ENCODE measurements at places on chromosomes 3 and 15.
A peak's percentile ranks its signal among the peaks of the same experiment; 100 is the strongest.

GRCh38 chr3:72830452-72831223, 17.6 kb downstream of the SHQ1 start:
- no peak for DNase-seq

DNA sequence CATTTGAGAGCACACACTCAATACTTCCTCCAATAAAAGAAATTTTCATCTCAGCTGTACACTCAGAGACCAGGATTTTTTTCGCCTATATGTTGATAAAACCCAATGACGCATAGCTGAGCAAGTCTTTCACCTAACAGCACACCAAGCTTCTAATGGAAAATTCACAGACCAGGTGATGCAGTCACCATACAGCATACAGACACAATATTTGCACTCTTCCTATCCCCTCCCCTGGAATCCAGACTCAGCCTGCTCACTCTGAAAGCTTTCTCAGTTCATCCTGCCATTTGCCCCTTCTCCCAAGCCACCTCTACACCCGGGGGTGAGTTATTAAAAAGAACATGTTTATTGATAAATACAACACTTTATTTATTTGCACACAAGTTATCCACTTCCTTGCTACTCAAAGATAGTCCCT, 1.7 kb downstream of the TBC1D5 start:
- no peak for DNase-seq

DNA sequence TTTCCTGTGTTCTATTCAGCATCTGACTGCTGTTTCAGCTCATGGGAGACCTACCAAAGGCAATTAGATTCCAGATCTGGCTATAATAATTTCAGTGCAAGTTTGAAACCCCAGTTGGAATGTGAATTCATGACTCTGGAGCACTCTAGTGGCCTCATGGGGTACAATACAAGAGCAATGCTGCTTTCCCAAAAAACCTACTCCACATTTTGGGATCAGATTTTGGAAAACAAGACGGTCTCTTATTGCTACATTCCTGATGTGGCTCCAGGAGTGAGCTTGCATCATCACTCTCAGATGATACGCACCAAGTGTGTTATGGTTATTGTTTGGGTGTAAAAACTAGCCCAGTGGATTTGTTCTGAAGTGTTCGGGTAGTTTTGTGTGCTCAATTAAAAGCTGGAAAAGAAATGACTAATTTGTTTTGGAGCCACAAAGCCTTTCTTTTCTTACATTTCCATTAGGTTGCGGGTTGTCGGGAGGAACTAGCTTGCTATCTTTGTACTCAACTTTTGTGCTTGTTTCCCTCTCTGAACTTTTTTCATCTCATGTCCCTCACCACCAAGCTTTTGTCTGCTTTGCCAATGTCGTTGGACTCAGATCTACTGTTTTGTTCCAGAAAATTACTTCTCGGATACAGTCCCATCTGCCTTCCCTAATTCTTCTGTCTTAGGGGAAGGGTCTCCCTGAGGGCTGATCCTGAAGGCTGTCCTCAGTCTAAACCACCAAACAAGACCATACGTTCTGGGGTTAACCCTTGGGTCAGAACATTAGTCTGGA, 272.1 kb downstream of the BBX start:
- DNase-seq, result no peak

- DNase-seq, result no peak
Measured at GRCh38 chr15:67771189-67771800, 54.0 kb upstream of the SKOR1 start.

DNA sequence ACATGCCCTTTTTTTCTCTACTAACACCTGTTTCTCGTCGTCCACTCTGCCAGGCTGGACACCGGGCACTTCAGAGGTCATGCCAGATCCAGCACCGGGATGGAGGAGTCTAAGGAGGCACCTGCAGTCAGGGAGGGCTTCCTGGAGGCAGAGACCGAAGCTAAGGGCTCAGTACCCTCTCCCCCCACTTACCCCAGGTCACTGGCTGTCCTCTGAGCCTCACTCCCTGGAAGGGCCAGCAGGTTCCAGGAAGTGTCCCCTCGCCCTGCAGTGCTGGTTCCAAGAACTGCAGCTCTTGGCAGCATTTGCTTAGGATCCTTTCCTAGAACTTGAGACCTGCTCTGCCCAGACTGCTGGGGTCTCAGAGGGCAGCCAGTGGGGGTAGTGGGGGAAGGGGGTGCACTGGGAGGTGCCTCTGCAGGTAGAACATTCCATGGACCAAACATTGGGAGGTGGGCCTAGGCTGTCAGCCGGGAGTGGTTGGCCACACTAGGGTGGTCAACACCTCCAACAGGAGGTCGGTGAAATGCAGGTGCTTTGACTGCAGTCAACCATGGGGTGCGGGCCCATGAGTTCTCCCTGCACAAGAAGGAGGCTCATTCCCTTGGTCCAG, 11.3 kb downstream of the CISH start:
- no peak for DNase-seq

- DNase-seq, result no peak
Measured at GRCh38 chr3:152976239-152976638, 141.3 kb downstream of the P2RY1 start.

- no peak for DNase-seq
Measured at GRCh38 chr3:133476971-133477375, 77.1 kb downstream of the BFSP2 start.

DNA sequence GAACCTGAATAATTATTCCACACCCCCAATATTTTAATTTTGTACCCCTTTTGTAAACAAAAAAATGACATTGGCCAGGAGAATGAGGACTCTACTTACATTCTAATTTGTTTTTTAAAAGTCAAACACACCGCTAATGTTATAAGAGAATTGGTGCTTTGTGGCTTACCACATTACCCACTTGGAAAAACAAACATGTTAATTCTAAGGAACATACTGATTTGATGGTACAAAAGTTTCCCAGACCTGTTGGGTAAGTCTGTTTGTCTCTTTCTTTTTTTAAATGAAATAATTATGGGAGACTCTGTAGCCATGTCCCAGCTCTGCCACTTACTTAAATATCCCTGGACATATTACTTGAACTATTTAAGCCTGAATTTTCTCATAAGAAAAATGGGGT, 352.5 kb upstream of the C2CD4B start:
- no peak for DNase-seq

DNA sequence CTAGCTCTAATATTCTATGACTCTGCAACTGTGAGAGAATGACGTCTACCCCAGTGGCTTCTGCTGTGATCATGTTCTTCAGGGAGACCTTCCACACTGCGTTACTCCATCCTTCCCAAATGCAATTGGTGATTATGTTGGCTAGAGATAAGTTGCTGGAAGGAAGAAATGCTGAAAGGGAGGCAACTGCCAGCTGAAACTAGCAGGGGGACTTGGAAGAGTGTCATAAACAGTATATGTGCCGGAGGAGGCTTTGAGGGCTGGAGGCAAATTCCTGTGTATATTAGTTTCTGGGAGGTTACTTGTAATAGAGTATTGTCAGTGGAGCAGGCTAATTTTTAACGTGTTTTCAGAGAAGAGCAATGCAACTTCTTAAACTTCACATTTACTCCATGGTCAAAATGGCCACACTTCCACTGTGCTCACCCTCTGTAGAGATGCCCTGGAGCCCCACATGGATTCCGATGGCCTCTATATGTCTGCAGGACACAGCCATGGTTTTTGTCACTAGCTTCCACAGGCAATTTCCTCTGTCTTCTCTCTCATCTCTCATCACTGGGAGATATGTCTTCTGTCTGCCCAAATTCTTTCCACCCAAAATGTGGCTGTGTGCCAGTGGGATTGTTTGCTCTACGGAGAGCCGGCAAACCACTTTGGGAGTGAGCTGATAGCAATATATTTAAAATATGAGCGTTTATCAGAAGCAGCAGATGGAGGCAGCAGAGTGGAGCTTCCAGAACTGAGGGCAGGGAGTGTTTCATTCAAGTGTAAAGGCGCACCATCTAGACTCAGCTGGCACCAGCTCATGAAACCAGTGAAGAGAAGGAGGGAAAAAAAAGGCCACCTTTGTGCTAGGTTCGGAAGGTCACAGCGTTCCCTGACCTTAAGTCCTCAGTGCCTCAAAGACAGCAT, 13.3 kb upstream of the CD47 start:
- no peak for DNase-seq

DNA sequence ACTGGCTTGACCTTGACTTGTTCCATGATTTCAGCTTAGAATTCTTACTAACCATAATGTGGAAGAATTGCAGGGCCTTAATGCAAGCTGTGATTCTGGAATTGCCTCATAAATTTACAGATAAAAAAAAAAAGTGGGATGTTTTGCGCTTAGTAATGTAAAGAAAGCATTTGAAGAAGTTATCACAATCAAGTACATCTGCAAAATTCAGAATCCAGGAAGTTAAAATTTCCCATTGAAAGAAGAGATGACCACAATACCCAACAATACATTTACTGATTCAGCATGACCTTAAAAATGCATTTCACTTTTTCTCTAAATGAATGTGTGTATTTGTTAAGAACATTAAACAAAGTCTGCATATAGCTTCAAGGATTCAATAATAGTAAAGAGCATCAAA, 65.1 kb upstream of the CCNL1 start:
- DNase-seq, result no peak

- DNase-seq, result no peak
Measured at GRCh38 chr15:49709646-49710214, 88.9 kb downstream of the DTWD1 start.

GRCh38 chr15:55267401-55268175, 22.0 kb downstream of the RAB27A start:
- peak; percentile 36 for DNase-seq

GRCh38 chr3:107985496-107985895, 105.3 kb downstream of the CD47 start:
- peak; percentile 10 for DNase-seq

GRCh38 chr15:40984964-40985363, 31.7 kb downstream of the CHAC1 start:
- no peak for DNase-seq

DNA sequence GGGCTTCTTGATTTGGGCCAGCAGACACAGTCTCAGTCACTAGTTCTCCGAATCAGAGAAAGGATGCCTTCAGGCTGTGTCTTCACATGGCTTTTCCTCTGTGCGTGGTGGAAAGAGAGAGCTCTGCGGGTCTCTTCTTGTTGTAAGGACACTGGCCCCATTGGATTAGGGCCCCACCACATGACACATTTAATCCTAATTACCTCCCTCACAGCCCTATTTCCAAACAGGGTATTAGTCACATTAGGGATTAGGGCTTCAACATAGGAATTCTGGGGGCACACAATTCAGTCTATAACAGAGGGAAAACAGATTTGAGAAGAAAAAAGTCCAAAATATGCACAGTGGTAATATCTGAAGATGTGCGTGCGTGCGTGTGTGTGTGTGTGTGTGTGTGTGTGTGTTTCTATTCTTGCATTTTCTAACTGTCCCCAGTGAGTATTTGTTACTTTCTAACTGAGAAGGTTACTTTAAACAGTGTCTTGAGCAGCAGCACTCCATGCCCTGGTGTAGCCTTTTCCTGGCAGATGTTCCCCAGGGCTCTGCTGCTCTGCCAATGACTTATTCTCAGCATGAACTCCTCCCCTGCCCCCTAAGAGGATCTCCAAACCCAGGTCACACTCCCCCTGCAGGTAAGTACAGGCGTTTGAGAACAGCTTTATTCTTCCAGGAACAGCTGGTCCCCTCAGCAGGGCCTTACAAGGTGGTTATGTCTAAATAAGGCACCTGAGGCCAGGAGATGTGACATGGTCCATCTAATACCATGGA, 72.9 kb downstream of the RPL39L start:
- peak; percentile 50 for DNase-seq

DNA sequence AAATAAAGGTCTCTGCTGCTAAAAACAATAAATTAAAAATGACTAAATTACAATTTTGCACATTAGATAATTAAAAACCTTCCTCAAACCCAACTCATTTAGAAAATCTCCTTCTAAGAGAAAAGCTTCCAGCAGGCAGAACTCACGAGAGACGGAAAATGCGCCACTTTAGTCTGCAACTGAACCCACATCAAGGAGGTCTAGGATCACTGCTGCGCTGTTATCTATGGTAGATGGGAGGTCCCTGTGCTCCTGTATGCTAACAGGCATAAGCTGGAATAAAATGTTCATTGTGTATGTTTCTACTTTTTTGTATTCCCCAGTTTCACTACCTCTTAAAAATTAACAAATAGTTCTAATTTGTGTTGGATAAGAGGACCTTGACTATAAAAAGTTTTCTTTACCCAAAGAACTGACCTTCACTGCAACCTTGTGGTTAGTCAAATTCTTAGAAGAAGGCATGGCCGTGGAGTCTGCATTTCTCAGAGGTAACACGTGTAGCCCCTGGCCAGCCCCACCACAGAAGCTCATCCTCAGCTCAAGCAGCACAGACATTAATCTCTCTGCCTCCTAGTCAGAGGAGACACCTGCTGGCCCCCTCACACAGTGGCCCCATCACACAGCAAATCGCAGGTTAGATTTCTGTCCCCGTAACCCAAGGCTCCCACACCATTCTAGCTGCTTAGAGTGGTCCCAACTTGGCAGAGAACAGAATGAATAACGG, 22.3 kb downstream of the STIMATE start:
- DNase-seq, result no peak

GRCh38 chr15:63519548-63520178, 15.3 kb downstream of the USP3 start:
- no peak for DNase-seq

- no peak for DNase-seq
Measured at GRCh38 chr15:68560501-68561113, 18.2 kb upstream of the CORO2B start.

DNA sequence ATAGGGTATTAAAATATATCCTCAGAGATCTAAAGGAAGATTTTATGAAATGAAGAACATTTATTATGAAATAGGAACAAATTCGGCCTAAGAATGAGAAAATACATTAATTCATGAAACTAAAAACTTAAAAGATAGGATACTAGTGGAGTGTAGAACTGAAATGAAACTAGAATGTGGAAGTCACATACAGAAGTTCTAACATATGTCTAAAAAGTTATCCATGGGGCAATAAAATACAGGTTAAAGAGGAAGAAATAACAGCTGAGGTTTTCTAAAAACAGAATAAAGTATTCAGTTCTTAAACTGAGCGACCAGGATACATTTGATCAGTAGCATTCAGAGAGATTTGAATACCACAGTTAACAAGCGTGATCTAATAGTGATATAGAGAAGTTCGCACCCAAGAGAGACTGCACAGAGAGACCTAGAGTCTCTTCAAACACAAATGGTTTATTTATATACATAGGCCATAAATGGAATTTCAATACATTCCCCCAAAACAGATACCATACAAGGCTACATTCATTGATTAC, 85.9 kb downstream of the FEZF2 start:
- DNase-seq, result no peak

DNA sequence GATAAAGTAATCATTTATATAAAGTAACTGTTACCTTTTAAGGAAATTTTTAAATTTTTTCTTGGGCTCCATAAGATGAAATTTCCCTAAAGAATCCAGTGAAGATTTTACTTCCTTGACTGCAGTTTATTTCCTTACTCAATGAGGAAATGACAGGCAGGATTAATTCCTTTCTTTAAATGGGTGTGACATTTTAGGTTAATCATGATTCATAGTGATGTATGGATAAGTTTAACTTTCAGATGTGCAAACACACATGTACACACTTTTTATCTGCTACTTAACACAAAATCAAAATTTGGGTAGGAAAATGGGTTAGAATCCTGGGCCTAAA, 11.2 kb upstream of the LEO1 start:
- no peak for DNase-seq

Measured in activated naive CD4-positive, alpha-beta T cell treated with anti-CD3 and anti-CD28 coated beads, Interleukin-2, amount 50 U/mL, for 16 hours (primary cell).